ENCODE measurements at places on chromosomes 2 and 18.

DNA sequence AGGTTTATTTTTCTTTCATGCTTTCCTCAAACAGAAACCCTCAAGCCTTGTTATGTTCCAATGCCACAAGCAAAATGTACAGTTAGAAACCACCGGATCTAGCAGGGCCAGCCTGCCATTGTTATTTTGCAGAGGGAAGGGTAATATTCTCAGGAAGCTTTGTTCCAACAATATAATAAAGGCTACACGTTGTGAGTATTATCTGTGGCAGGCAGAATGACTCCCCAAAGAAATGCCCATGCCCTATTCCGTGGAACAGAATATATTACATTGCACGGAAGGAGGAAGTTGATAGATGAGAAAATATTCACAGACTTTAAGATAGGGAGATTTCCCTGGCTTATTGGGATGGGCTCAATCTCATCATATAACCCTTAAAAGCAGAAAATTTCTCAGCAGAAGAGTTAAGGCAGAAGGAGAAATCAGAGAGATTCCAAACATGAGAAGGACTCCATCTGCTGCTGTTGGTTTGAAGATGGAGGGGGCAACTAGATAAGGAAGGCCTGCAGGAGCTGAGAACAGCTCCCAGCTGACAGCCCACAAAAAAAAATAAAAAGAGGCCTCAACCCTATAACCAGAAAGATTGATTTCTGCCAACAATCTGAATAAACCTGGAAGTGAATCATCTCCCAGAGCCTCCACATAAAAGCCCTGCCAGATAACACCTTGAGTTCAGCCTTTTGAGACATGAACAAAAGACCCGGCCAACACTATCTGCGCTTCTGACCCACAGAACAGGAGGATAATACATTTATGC, 466.6 kb downstream of the LPIN1 start:
- no peaks in the 10 kb centered on the region for H3K27me3 ChIP-seq
- H3K4me3 ChIP-seq = no peak overlapping the region
- no peak overlapping the region for H3K27ac ChIP-seq
- H3K4me1 ChIP-seq = no peaks in the 10 kb centered on the region

- ATAC-seq = no peak
- H3K27me3 ChIP-seq = no peaks in the 10 kb centered on the region
- H3K4me3 ChIP-seq = no peak overlapping the region
- H3K36me3 ChIP-seq = no peaks in the 10 kb centered on the region
- H3K4me1 ChIP-seq = no peaks in the 10 kb centered on the region
- no peak overlapping the region for H3K27ac ChIP-seq
These were observed 131.1 kb upstream of the RIOK3 start for GRCh38 chr18:23321996-23322395.

DNA sequence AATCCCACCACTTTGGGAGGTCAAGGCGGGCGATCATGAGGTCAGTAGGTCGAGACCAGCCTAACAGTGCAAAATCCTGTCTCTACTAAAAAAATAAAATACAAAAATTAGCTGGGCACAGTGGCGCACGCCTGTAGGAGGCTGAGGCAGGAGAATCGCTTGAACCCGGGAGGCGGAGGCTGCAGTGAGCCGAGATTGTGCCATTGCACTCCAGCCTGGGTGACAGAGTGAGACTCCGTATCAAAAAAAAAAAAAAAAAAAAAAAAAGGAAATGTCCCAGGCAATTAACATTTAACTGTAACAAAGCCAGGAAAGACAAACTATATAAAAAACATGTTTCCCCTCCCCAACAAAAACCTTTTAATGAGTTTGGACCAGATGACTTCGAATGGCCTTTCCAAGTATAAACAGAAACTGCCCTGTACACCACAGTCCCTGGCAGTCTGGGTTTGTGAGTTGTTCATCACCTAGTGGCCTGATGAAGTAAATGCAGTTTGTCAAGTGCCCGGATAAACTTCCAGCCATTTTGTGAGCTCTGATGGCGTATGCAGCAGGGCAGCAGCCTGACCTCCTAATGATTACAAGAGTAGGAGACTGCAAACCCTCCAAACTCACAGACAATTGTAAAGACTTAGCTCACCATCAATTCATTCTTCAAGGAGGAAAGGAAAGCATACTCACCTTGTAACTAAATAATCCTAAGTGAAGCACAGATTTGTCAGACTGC, 16.6 kb upstream of the PCBP1 start:
- no peak overlapping the region for H3K4me3 ChIP-seq
- H3K27ac ChIP-seq = peak overlapping the region; percentile 81
- peaks cover 39% of the 10 kb centered on the region for H3K4me1 ChIP-seq
- H3K27me3 ChIP-seq = no peaks in the 10 kb centered on the region

GRCh38 chr18:79942211-79942610, 9.2 kb downstream of the SLC66A2 start:
- H3K36me3 ChIP-seq = peaks cover 60% of the 10 kb centered on the region
- H3K27me3 ChIP-seq = no peaks in the 10 kb centered on the region
- no peak overlapping the region for H3K4me3 ChIP-seq
- no peak for ATAC-seq
- peaks cover 15% of the 10 kb centered on the region for H3K4me1 ChIP-seq

DNA sequence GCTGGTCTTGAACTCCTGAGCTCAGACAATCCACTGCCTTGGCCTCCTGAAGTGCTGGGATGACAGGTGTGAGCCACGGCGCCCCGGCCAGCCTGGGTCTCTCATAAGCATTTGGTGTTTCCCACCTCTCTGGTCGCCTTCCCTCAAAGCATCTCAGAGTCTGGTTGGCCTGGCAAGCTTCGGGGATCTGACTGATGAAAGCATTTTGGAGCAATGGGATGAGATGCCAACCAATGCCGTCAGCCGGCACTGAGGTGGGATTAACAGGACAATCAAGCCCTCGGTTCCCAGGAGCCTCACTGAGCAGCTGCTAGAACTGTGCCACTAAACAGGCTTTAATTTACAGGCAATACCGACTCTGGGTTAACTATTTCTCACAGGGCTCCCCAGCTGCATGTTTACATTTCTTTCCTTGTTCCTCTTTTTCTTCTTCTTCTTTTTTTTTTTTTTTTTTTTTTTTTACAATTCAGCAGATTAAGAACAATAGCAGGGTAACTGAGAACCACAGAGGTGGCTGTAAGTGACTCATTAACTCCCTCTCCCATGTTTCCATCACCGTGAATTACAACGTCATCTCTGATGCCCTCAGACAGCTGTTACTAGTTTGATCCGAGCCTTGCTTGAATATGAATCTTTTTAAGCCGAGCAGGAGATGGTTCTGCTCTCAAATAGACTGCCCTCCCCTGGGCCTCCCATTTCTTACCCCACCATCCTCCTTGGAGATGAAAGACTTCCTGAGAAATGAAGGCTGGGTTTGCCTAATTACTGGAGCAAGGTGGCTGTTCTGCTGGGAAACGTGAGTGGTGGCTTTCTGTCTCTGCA, 37.9 kb downstream of the ODC1 start:
- H3K4me1 ChIP-seq = peaks cover 53% of the 10 kb centered on the region
- H3K27me3 ChIP-seq = no peaks in the 10 kb centered on the region
- H3K27ac ChIP-seq = no peak overlapping the region
- no peak for ATAC-seq

DNA sequence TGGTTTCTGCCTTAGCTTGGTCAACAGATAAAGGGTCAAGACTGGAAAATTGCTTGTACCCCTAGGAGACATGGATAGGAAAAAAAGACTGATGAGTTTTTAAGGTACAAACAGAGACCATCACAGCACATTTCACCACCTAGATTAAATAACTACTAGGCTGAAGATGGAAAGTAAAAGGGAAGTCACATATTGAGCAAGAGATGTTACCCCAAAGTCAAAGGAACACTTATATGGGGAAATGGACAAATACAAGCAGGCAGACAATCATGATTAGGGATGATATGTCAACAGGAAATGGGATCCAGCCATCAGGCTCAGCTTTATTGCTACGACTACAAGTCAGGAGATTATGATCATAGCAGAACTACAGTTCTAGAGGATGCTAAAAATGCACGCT, 1643.1 kb upstream of the CELF4 start:
- no peaks in the 10 kb centered on the region for H3K4me1 ChIP-seq
- no peaks in the 10 kb centered on the region for H3K36me3 ChIP-seq
- ATAC-seq = no peak
- H3K27ac ChIP-seq = no peak overlapping the region

DNA sequence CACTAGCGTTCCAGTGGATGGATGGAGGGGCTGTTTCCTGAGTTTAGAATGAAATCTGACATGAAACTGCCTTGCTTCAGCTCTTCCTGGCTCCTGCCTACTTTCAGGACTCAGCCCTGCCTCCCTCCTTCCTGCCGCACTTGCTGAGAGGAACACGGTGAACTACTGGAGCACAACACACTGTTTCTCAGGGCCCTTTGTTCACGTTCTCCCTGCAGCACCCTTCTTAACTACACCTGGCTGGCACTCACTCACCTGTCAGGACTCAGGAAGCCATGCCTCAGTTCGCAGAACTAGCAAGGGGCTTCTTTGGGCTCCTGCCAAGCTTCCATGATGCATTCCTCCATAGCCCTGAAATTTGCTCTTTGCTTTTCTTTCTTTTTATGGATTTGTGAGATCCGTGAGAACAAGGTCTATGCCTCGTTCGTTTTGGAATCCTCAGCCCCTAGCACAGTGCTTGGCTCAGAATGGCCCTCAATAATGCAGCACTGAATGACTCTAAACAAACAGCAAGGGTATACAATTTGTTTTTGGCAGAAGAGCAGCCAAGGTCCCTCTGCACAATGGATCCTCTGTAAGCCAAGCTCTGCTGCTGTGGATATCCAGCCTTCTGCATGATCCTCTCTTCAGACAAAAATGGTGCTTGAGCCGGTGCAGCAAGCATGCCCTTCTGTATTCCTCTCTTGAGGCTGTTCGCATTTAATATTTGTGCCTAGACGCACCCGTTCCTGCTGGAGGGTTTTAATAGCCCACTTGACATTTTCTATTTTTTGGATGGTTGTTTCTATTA, 357.0 kb downstream of the TSN start:
- H3K4me3 ChIP-seq = no peak overlapping the region
- no peak for ATAC-seq
- H3K36me3 ChIP-seq = no peaks in the 10 kb centered on the region
- H3K27me3 ChIP-seq = peaks cover 20% of the 10 kb centered on the region

- H3K36me3 ChIP-seq = no peaks in the 10 kb centered on the region
- peaks cover 3% of the 10 kb centered on the region for H3K4me1 ChIP-seq
- H3K27ac ChIP-seq = no peak overlapping the region
- H3K27me3 ChIP-seq = no peaks in the 10 kb centered on the region
- H3K4me3 ChIP-seq = no peak overlapping the region
These were observed 163.8 kb downstream of the ETAA1 start for GRCh38 chr2:67560771-67561456.

DNA sequence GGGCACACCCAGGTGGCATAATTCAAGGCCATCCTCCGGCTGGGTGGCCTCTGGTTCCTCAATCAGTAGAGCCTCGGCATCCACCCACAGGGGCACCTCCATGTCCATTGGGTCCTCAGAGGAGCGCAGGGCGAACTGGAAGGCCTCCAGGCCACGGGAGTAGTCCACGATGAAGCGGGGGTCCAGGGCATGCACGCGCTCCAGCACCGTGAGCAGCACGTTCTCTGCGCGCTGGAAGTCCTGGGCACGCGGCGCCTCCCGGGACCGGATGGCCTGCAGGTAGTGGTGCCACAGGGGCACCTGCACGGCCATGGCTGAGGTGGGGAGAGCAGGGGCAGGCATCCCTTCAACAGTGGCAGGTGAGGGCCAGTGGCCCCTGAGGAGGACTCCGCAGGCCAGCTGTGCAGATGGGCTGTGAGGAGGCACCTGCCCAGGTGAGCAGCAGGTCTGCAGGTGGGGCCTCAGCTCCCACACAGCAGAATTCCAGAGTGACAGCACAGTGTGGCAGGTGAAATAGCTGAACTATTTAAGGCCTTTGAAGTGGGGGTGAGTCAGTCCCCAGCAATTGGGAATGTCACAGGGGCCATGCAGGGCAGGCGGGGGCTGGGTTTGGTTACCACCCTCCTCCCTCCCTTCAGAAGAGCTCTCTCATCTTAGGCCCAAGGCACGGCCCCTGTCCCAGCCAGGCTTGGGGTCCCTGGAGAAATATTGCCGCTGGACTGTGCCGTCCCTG, at the start of gene MAB21L4:
Gene MAB21L4 (minus strand): TSS at position 501 of the 733 bp plus-strand sequence. CDS start 159 bp downstream, at position 342.
- H3K4me1 ChIP-seq = peaks cover 13% of the 10 kb centered on the region
- peaks cover 6% of the 10 kb centered on the region for H3K27me3 ChIP-seq
- ATAC-seq = no peak
- H3K36me3 ChIP-seq = no peaks in the 10 kb centered on the region
- H3K4me3 ChIP-seq = no peak within 1 kb of the TSS

GRCh38 chr18:55780586-55781071, 192.6 kb upstream of the TCF4 start:
- peaks cover 25% of the 10 kb centered on the region for H3K27me3 ChIP-seq
- peak; percentile 19 for ATAC-seq
- H3K27ac ChIP-seq = peak overlapping the region; percentile 48
- no peaks in the 10 kb centered on the region for H3K36me3 ChIP-seq
- H3K4me1 ChIP-seq = peaks cover 19% of the 10 kb centered on the region

DNA sequence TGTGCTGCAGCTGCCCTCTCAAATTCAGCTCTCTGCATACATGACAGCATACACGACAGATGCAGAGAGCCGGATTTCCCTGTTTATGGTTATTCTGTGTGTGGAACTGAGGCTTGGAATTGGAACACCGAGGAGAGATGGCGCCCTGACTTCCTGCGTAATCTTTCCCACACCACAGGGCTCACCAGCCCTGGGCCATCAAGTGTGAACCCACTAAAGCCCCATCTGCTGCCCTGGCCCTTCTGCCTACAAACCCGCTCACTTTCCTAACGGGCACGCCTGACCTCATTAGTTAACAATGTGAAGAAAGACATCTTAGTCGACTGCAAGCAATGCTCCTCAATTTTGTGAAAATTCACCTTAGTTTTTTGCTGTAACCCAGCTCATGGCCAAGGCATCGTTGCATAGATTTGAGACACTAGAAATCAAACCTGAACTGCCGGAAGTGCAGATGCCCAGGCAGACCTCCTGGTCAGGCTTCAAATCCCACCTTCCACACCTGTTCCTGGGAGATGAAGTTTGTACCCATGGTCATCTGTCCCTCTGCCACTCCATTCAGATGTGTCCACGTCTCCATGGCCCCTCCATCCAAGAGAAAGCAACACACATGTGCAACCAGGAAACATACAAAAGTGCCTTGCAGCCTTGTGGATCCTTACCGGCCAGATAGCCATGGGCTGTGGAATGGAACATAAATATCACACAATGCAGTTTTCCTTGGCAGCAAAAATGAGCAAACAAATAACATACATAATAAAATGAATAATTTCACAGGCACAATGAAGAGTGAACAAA, 5.0 kb upstream of the CIDEA start:
- H3K27me3 ChIP-seq = peaks cover 76% of the 10 kb centered on the region
- H3K27ac ChIP-seq = no peak overlapping the region
- H3K4me1 ChIP-seq = peaks cover 10% of the 10 kb centered on the region
- no peak overlapping the region for H3K4me3 ChIP-seq
- no peak for ATAC-seq
- no peaks in the 10 kb centered on the region for H3K36me3 ChIP-seq

GRCh38 chr2:48532174-48532573, 2.2 kb downstream of the STON1 start:
- peak overlapping the region; percentile 94 for H3K27ac ChIP-seq
- no peaks in the 10 kb centered on the region for H3K36me3 ChIP-seq
- ATAC-seq = no peak
- peak overlapping the region; percentile 72 for H3K4me3 ChIP-seq

Measured in gastroesophageal sphincter (tissue), 4 donors.